ENCODE measurements at places on chromosomes 3 and 15.

DNA sequence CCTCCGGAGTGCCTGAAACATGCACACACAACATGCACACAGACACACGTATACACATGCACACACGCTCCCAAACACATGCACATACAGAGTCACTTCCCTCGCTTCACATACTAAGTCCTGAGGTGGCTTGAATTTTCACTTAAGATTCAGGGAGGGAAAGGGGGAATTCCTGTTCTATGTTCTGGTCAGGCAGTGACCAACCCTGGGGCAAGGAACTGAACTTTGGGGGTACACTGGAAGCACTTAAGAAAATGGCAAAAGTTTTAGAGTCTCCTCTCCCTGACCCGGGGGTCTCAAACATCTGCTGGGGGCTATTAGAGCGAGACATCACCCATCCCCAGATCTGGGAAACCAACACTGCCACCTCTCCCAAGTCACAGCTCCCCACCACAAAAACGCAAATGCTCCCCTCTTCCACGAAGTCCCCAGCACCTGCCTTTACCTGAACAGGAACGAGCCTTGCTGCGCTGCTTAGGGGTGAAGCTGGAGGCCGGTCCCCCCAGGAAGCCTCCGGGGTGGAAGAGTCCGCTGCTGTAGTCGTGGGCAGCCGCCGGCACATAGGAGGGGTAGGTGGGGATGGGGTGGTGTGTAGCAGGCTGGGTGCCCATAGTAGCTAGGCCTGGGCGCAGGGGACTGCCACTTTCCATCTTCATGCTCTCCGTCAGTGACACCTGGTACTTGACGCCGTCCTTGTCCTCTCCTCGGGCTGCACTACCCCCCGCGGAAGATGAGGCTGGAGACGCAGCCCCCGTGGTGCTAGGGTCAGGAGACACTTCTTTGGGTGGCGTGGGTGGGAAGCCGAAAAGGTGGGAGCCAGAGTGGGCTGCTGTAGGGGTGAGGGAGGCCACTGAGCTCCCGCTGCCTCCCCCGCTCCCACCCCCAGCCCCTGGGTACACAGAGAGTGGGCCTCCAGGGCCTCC is 7.5 kb downstream of the GATA2 start:
- DNase-seq = no peak

DNA sequence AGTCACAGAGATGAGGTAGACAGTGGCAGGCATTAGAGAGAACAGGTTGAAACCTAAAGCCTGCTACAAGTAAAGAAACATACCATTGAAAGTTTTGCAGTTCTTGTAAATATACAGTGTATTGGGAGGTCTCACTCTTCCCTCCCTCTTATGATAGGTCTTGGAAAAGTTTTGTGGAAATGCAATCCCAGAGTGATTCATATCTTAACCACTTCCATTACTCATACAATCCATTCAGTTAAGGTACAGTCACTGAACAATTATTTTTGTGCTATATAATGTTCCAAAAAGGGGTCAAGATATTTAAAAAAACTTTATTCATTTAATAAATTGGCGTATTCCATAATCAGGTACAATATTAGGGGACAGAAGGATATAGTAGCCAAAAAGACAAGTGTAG is 737.7 kb upstream of the ALCAM start:
- DNase-seq = no peak

- no peak for DNase-seq
Observed at GRCh38 chr3:11530153-11530721, 113.5 kb downstream of the VGLL4 start.

DNA sequence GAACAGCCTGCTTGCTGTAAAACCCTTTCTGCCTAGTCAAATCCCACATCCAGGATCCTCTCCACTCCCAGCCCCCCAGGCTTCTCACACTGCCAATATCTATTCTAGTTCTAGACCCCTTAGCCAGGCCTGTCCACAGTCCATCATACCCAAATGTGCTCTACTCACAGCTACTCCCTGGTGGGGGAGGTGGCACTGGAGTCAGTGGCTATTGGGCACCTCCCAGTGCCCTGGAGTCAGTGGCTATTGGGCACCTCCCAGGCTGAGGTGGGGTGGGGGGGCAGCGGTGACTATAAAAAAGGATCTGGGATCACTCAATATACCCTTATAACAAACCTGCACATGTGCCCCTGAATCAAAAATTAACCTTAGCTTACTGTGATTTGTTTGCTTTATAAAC is 773 bp upstream of the DISP2 start:
- DNase-seq = no peak

DNA sequence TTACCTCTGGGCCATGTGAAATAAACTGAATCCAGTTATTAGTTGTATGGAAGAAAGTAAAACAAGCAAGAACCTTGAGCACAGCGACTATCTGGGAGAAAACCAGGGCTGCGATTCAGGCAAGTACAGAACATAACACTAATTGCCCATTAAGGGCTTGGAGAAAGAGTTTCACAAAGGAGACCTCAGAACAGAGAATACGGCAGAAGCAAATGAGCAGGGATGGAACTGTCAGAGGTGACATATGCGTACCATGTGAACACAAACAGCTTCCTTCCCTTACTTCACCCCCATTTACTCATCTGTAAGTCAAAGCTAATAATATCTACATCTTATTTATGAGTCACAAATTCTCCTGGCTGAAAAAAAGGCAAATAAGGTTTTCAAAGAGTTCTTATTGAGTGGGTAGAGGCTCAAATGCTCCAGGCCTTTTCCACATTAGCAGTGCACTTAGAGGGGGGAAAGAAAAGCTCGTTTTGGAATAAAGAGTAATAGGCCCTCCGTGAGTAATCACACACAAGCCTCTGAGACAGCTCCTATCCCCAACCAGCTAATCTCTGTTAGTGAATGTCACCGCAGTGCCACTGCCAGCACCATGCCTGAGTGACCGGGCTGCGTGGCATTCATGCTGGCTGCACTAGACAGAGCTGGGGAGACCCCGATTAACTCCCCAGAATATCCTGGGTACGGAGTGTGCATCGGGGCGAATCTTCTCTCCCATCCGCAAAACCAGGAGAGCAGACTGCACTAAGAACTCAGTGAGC is 2.6 kb downstream of the PCSK6 start:
- no peak for DNase-seq

DNA sequence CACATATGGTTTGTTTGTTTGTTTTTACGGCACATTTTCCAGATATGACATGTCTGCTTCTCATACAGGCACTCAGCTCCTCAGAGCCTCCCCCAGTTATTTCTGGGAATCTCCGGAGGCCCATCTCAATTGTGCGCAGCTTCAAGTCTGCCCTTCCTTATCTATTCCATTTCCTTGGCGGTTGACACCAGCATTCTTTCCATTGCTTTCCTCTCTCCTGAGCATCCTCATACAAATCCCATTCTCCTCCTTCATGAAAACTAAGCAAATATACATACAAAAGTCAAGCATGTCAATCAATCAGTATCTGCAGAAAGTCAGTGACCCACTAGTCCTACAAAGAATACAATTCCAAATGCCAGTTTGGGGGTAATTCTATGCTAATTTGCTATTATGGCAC is 166.7 kb downstream of the SQOR start:
- no peak for DNase-seq

- no peak for DNase-seq
Observed at GRCh38 chr15:57746786-57747185, 40.3 kb downstream of the POLR2M start.

DNA sequence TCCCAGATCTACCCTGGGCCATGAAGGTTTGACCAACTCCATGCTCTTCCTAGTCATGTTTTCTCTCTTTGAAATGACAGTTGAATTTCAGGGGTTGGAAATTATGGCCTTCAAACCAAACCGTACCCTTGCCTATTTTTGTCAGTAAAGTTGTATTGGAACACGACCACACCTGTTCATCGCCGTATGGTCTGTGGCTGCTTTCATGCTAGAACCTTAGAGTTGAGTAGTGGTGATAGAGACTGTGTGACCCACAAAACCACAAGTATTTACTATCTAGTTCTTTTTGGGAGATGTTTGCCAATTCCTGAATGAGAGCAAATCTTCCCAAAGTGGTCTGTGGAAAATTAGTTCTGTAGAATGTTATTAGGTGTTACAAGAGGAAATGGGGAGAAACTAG is 24.0 kb upstream of the STARD5 start:
- no peak for DNase-seq

- DNase-seq = no peak
Observed at GRCh38 chr3:188677344-188677743, 494.4 kb upstream of the TPRG1 start.

- DNase-seq = peak; percentile 83
Observed at GRCh38 chr15:67065531-67066005, at the start of gene SMAD3. TSS of gene SMAD3 (plus strand) at chr15:67065602. CDS start at chr15:67066155, 553 bp downstream.

GRCh38 chr15:84681831-84682230 is 23.8 kb upstream of the NMB start:
- no peak for DNase-seq

- DNase-seq = no peak
Observed at GRCh38 chr15:58724466-58724865, 25.0 kb downstream of the ADAM10 start.

- no peak for DNase-seq
Observed at GRCh38 chr3:126117212-126117611, 33.3 kb upstream of the SLC41A3 start.

DNA sequence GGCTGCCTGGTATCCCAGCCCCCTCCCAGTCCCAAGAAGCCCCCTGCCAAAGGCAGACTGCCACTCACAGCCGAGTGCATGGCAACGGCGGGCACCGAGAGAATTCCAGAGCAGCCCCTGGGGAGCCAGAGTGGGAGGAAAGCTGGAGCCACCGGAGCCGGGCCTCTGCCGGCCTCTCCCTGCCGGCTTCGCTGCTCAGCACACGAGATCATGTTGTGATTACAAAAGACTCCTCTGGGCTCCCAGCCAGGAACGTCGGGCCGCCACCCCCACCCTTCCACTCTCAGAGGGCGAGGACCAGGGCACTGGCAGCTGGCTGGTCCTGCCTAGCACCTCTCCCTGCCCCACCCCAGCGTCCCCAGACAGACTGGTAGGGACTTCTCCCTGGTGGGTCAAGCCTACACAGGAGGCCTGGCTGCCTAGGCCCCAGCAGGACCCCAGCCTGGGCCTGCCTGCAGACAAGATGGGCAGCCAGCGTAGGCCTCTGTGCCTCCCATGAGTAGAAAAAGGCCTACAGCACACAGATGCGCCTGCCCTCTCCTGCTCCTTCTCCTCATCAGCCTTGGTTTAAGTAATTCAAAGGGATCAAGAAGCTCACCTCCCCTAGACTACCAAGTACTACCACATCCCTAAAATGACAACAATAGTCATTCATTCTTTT is at the start of gene CCDC9B:
TSS of gene CCDC9B (minus strand) at position 200 of the 661 bp plus-strand sequence. CDS start at position 80, 120 bp downstream.
- no peak for DNase-seq

DNA sequence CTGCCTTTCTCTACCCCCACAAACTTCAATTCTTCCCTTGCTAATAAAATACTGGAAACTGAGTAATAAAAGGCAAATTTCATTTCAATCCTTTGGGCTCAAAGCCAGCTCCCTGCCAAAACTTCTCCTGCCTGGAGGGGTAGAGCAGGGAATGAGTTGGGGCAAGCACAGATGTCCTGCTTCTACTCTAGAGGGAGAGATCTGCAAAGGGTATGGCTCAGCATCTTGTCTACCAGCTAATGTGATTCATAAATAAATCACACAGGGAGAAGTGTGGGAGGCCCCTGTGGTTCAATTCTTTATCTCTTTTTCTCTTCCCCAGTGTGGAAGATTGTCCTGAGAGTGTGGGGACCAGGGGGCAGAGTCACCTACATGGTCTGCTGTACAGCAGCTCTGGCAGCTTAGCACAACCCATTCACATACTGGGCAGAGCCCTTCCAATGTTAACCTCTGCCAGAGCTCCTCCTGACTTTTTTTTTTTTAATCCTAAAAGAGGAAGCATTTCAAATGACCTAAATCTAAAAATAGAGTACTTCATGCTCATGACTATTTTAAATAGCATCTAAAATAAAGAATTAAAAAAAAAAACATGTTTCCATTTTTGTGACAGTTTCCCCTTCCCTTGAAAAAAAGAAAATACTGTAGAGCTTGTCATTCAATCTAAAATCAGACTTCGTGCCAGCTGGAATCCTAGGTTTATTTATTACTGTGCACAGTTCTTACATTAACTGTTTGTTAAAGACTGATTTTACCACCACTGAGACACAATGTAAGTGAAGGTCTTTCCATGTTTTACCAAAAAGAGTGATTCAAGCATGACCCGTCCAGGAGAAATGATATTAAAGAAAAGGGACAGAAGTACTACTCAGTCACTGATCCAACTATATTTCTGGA is 1083.7 kb upstream of the CFAP20DC start:
- DNase-seq = no peak

DNA sequence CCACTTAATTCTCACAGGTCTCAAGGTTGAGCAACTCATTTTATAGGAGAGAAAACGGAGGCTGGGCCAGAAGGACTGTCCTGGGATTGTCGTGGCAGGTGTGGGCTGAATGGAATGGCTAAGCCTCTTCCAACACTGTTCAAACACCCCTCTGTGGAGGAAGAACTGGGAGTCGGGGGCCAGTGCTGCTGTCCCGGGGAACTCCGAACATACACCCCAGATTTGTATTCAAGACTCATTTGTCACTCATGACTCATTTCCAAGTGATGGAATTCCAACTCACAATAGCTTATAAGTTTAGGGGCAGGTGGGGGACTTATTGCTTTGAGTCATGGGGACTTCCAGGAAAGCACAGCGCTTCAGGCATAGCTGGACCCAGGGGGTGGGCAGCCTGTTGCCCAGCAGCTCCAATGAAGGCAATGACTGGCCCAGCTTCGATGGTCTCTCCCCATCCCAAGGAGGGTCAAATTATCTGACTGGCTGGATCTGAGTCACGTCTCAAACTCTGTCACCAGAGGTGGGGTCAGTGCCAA is 72.5 kb downstream of the TM2D3 start:
- DNase-seq = no peak

DNA sequence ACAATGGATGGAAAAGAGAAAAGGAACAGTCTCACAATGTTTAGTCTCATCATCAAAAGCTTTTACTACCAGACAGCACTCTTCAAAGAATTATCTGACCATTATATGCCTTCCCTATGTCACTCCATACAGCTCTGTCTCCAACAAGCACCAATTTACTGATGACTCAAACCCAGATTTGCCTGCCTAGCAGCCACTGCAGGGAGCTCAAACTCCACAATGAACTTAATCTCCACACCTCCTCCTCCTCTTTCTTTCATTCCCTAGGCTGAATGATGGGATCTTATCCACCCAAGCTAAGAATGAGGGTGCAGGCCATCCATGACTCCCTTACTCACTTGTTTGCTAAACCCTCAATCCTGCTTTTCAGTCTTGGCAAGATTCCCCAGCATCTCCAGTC is 45.5 kb downstream of the NBEAL2 start:
- no peak for DNase-seq

GRCh38 chr3:11535243-11535960 is 108.3 kb downstream of the VGLL4 start:
- no peak for DNase-seq

DNA sequence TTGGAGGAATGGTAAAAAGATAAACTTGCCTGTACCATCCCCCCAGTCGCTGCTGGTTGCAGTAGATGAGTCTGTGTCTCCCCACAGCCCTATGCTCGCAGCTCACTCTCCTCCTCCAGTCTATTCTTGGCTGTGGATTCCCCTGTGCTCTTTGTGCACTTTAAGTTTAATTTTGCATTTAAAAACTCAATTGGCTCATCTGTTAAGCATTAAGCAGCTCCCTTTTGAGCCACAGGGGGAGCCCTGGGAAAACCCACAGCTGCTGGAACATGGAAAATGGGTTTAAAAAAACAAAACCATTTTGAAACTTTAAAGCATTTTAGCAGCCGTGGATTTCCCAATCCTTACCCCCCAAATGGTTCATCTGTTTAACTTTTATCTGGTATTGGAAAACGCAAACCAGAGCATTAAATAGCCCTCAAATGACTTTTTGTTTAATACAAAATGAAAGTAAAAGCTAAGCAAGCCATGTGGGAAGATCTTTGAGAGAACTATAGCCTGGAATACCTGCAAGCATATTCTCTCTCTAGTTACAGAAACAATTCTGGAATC is 536.9 kb downstream of the ZIC1 start:
- no peak for DNase-seq
